ENCODE measurements at places on chromosomes 13 and 19.

DNA sequence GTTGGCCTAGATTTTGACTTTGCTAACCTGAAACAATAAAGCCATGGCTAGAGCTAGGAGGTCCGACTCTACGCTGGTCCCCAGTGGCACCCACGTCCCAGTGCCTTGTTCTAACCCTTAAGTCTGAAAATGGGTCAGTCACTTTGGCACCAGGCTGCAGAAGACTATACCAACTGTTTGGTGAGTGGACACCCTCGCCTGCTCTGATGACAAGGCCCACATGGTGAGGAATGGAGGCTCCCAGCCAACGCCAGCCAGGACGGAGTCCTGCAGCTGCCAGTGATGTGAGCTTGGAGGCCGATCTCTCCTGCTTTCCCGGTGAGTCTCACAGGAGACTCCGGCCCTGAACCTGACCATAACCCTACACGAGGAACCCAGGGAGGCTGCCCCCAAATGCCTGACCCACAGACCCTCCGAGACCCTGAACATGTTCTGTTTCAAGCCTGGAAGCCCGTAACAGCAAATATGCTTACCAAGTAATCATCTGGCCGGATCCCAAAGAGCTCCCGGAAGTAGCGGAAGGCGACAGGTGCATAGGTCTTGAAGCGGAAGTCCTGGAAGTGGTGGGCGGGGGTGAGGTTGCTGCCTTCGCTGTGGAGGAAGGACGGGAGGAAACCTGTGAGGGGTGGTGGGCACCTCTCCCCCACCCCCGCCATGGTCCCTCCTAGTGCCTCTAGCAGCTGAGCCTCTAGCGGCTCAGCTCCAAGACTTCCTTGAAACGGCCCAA, 34.1 kb upstream of the CACTIN start:
- DNase-seq: no peak

- no peak for DNase-seq
Measured at GRCh38 chr13:101453784-101454201, 1.3 kb downstream of the ITGBL1 start.

DNA sequence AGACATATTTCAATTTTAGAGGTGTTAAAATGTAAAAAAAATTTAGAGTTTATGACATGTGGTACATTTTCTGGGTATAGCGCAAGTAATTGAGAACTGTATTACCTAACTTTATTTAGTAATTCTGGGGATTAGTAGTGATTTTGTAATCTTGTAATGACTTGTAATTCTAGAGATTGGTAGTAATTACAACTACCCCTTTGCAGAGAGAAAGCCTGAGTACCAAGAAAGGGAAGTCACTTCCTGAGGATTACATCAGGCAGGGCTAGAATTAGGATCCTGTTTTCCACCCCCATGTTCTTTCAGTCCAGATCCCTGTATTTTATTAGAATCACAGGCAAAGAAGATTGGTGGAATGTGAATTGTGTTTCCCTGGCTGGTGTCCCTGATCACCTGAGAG, 274.9 kb downstream of the KCNRG start:
- no peak for DNase-seq

GRCh38 chr19:7983286-7983950, 22.0 kb downstream of the ELAVL1 start:
- no peak for DNase-seq

Measured in effector CD4-positive, alpha-beta T cell (primary cell).